ENCODE measurements at places on chromosomes 4 and X.

DNA sequence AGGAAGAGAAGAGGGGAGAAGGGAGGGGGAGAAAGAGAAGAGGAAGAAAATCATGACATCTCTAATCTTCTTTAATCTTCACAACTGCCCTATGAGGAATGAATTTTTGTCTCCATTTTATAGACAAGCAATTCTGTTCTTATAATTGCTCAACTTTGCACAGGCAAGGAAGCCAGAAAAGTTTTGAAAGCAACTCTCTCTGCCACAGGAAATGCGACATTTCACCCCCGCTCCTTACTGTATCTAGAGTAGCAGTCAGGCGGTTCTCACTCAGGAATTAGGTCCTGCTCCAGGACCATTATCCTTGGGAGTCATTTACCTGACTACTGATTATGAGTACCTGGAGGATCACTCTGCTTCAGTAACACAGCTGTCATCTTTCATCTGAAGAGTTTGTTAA is 69.2 kb upstream of the FAM9A start:
- DNase-seq: no peak

DNA sequence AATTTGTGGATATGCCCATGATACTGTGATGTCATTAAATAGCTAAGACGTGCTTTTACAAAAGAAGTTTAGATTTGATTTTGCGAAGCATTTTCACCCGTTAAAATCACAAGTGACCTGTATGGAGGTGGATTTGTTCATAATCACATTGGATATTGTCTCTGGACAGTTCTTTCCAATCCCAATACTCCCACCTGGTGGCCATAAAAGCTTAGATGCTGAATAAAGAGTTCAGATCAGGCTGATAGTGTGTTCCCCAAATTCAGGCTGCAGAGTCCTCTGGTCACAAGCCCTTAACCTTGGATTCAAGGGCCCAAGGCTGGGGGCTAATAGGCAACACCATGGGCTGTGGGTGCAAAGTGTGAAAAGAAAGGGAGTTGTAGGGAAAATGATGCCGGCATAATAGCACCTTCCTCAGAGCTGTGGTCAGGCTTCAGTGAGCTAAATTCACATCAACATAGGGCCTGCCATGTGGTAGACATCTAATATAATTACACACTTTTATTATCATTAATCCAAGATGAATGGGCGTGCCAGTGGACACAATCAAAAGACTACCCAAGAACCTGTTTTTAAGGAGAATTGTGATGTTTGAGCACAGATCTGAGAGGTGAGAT is 28.1 kb downstream of the SMIM43 start:
- peak; percentile 67 for DNase-seq

DNA sequence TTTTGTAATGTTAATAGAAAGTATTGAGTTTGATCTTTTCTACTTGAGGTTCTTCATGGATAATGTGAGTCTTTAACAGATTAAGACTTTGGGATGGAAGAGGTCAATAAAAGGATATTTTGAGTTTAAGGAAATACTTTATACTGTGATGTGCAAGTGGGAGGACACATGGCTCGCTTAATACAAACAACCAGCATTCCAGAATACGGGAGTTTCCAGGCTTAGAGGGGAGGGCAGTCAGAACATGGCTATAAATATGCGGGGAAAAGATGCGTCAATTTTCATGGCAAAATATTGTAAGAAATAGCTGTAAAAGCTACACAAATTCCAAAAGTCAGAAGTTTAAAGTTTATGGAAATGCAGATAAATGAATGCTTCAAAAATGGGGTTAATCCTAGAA is 192.3 kb downstream of the AASDH start:
- no peak for DNase-seq

DNA sequence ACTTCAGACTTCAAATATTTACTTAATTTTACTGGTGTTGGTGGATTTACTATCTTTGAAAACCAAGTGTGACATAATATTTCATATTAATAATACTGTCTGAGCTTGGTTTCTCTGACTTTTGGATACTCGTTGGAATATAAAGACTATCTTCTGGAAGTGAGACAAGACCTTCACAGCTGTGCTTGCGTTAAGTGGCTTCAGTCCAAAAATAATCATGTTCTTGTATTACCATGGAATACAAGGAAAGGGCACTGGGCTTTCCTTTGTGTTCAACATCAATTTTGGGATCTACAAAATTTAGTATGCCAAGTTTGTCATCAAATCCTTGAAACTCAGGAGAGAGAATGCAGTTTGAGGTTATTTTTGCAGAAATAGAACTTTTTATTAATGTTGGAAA is 712.4 kb upstream of the LCORL start:
- no peak for DNase-seq

DNA sequence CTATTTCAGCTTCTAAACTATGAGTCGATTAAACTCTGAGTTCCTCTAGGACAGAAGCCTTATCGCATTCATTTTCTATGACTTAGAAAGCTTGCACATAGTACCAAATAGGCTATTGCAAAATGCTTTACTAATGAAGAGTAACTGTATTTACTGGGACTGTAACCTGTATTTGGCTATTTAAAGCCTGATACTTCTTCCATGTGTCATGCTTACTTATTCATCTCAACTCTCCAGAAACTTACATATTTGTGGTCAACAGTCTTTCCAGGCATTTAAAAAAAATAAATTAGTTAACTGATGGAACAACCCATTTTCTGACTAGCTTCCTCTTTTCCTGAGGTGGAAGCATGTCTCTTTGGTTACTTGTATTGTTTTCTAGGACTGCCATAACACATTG is 467.9 kb downstream of the PCDH11X start:
- peak; percentile 24 for DNase-seq

- DNase-seq: no peak
These were observed 5.6 kb downstream of the TASL start for GRCh38 chrX:30572004-30572403.

DNA sequence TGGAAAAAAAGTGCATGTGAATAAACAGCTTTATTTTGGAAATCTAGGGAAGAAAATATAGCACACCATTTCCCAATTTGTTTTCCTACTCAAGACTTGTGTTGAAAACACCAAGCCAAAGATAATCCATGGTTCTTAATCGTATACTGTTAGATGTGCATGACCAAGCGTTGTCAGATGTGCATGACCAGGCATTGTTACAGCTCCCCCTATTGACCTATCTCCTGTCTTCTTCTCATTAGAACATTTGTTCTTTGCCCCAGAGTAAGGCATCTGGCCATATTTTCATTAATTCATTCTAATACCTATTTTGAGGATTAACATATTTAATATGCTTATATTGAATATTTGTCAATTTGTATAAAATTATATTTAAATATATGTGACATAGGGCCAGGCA is 14.4 kb upstream of the VCX start:
- DNase-seq: no peak

DNA sequence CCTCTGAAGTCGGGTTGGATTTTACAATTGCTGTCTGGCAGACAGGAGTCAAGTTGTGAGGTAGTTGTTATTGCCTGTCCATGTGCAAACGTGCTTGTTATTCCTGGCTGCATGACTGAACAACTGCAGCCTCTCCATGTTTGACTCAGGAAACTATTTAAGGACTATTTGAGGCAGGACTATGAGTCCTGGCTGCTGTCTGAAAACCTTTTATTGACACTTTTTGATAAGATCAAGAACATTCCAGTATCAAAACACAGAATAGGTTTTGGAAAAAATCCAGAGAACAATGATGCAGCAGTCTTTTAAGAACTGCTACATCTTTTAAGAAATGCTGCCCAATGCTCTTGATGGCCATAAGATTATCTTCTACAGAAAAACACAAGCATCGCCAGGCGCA is 10.0 kb upstream of the SPRY1 start:
- no peak for DNase-seq

GRCh38 chr4:122688529-122689140 is 43.9 kb upstream of the BBS12 start:
- no peak for DNase-seq

GRCh38 chrX:50838820-50839600 is 25.0 kb upstream of the SHROOM4 start:
- no peak for DNase-seq

GRCh38 chrX:19862634-19863211 is 24.7 kb downstream of the SH3KBP1 start:
- no peak for DNase-seq

- peak; percentile 90 for DNase-seq
These were observed 155.1 kb downstream of the SHROOM3 start for GRCh38 chr4:76589872-76590797.

GRCh38 chr4:39032218-39033085 is at the start of gene TMEM156:
Gene TMEM156, minus strand, starts transcription at chr4:39032409. Its CDS starts 96 bp downstream, at chr4:39032313.
- DNase-seq: no peak

DNA sequence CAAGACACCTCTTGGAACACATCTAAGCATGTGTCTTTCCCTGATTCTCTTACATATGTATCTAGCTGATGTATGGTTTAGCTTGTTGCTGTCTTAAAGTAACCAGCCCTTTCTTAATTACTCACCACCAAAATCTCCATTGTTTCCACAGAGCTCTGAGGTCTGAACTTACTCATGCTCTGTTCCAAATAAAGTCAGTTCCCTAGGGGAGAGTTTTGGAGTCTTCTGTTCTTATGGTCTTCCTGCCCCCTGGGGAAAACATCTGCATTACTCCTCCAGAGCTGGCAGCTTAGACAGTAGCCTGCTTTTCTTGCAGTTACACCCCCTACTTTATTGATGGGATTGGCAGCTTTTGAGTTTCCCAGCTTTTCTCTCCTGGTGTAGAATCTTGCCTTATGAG is 125.8 kb downstream of the EDA start:
- DNase-seq: no peak
